ENCODE measurements at places on chromosomes 6 and 20.

- DNase-seq = no peak
Observed at GRCh38 chr6:142381181-142381580, 79.4 kb downstream of the ADGRG6 start.

DNA sequence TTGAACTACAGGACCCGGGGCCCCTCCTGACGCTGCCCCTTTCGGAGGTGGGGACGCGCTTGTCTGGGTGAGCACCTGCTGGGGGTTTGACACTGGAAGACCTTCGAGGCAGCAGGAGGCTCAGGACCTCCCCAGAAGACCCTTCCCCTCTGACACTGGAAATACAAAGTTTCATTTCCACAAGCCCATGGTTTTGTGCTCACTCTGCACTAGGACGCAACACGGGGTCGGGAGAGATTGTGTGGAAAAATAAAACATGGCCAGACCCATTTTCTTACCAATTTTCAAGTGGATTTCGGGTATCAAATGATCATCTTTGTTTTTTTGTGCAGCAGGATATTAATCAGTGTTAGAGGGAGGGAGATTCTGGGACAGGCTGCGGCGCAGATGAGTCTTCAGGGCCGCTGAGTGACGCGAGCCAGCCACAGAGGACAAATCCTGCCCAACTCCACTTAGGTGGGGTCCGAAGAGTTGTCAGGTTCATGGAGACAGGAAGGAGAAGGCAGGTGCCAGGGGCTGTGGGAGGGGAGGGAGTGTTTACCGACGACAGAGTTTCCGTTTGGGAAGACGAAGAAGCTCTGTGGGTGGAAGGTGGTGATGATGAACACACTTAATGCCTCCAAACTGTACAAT is 160.0 kb upstream of the AFDN start:
- no peak for DNase-seq

- no peak for DNase-seq
Observed at GRCh38 chr20:25685276-25686080, 11.2 kb downstream of the ZNF337 start.

- DNase-seq = no peak
Observed at GRCh38 chr6:110034667-110035036, 56.5 kb downstream of the GPR6 start.

- DNase-seq = no peak
Observed at GRCh38 chr20:59388402-59388801, 88.0 kb downstream of the EDN3 start.

DNA sequence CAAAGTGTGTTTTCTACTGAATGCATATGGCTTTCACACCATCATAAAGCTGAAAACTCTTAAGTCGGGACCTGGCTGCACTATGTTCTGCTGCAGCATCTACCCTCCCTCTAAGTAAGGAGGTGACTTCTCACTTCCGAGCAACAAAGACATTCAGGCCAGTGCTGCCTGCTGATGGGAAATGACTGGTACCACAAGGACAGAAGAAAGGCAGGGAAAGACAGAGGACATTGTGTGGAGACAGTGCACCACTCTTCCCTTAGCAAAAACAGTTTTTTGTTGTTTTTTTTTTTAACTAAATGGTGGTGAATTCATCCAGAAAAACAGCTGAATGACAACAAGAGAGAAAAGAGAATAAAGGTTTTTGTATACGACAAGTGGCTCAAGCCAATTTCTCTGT is 81.5 kb downstream of the MAP7 start:
- DNase-seq = peak; percentile 41

- DNase-seq = no peak
Observed at GRCh38 chr6:5833120-5833519, 173.6 kb downstream of the NRN1 start.

GRCh38 chr6:88890394-88890793 is 73.0 kb downstream of the RNGTT start:
- DNase-seq = no peak

GRCh38 chr6:24378473-24379097 is 20.7 kb upstream of the DCDC2 start:
- DNase-seq = no peak

DNA sequence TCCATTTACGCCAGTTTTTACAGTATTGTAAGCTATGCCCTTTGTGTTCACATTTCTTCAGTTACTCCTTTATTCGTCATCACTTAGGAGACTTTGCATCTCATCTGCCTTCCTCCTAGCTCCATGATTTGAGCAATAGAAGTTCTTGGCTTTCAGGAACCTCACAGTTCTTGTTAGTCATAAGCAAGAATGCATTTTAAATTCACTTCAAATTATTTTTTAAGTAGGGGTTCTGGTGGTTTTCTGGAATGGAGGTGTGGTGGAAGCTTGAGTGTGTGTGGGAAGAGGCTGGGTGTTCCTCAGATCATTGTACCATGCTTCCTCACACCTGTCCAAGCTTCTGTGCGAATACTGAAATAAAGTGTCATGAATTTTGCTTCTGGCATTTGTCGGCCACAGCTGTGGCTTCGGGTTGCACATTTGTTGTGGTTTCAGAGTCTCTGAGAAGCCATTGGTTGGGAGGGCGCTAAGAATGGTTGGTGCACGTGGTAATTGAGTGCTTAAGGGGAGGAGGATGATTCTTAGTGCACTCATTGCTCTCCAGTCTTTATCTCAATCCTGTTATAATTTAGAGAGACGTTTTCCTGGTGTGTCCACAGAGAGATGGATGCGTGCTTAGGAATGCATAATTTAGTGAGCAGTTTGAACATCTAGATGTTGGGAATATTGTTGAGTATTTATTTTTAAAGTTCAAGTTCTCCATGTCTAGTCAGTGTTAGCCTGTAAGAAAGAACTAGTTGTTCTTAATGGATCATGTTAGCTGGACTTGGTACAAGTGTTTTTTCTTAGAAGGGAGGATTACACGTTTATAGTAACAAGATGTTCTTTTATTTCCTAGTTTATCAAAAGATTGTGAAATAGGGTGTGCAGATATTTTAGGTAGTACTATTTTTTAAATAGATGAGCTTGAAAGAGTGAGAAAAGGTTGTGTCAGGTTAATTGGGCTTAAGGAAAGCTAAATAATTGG is 31.9 kb downstream of the FOXO3 start:
- no peak for DNase-seq
